ENCODE measurements at places on chromosomes 6 and 20.

GRCh38 chr6:72624557-72625160 lies 2.8 kb downstream of the KCNQ5 start:
- no peak for DNase-seq

DNA sequence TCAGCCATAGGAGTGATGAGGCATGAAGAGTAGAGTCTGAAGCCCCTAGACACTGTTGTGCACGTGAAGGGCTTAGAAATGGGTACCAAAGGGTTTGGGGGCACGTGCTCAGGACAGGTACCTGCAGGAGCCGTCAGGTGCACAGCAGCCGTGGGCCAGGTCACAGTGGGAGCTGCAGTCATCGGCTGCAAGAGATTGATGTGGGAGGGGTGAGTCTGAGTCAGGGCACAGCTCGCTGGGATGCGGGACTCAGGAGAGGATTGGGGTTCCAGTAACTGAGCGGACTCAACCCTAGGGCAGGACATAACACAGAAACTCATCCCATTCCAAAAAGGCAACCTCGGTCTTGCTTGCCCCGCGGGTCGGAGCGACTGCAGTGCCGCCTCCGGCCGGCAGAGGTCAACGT lies 1.1 kb downstream of the DLK2 start:
- DNase-seq = no peak

DNA sequence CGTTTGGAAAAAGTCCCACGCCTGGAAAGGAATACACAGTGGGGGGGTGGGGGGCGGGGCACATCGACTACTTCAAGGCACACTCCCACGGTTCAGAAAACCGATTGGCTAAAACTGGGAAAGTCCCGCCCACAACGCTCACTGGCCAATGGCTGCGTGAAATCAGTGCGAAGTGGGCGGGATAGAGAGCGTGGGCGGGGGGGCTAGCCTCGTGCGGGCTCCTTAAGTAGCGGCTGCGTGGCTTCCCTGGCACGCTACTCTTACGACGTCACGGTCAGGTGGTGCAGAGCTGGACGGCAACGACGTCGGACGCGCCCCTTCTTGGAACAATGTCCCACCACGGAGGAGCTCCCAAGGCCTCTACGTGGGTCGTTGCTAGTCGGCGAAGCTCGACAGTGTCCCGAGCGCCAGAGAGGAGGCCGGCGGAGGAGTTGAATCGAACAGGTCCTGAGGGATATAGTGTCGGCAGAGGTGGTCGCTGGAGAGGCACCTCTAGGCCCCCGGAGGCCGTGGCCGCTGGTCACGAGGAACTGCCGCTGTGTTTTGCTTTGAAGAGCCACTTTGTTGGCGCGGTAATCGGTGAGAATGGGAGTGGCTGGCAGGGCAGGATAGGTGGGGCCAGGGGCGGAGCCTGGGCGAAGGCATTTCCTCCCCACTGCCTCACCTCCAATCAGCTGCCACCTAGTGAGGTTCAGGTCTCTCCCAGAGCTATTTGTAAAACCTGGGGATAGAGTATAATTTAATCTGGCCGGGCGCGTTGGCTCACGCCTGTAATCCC lies at the start of gene DDX43:
Gene DDX43 (plus strand): TSS at position 252 of the 778 bp plus-strand sequence. CDS start 78 bp downstream, at position 330.
- no peak for DNase-seq

DNA sequence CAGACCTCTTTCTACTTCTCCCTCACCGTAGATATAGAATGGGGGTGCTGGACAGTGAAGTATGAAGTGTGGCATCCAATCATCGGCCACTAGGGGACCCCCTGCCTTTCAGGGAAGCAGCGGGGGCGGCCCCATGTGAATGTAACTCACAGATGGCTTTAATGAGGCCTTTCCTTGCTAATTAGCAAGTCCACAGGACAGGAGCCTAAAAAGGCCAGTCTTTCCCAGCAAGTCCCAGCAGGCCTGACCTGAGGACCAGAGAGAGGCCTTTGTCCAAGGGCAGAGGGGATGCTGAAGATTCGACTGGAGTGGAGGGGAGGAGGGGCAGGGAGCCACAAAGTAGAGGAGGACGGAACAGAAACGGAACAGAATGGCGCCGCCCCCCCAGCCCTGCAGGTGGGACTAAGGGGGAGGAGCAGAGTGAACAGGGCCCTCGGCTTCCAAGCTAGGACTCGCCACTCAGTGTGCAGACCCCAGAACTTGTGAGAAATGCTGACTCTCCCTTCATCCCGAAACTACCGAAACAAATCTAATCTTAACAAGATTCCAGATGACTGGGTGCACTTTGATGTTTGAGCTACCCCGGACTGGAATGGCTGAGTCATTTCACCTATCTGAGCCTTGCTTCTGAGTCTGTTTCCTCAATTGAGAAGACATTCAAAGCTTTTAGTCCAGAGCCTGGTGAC lies 5.8 kb downstream of the C6orf132 start:
- DNase-seq = no peak

- DNase-seq = no peak
Measured at GRCh38 chr6:41577356-41578216, 31.4 kb downstream of the FOXP4 start.

GRCh38 chr6:71220466-71220865 lies 68.1 kb upstream of the OGFRL1 start:
- DNase-seq = no peak

DNA sequence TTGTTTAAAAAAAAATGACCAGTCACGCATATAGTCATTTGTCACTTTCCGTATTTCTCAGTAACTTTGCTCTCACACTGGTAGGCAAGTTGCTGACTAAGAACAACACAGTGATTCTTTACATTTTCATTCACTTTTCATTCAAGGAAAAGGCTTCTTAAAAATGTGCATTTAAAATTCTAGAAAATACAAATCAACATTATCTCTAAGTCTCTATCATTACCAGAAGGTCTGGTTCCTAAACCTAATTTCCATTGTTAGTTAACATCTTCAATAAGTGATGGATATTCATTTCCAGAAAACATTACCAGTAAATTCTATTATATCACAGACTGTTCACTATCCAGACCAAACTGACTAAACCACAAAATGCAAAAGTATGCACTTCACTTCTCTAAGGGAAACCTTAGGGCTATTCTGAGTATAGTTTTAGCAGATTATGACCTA lies 115.3 kb downstream of the AHI1 start:
- DNase-seq = no peak

DNA sequence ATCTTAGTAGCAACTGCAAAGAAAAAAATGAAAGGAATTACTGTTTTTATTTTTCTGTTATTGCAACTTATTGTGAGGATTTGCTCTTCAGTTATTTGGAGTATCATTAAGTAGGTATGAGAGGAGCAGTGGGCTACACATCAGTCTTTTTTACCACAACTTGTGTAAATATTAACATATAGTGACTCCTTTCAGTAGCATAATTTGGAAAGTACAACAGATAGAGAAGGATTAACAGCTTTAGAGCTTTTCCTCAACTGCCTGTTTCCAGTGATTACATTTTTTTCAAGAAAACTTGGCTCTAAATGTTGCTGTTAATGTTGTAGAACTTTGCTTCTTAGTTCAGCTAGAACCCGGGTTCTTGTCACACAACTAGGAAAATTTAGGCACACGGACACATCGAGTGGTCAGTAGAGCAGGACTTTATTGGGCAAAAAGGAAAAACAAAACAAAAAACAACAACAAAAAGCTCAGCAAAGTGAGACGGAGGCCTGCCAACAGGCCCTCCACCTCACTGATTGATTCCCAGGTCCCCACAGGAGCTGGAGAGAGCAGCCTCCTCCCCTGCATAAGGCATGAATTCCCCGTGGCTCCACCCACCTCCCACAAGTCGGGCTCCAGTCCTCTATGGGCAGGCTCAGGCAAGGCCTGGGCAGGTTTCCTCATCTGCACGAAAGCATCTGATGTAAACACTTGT lies 75.1 kb downstream of the ADGRG6 start:
- DNase-seq = no peak

DNA sequence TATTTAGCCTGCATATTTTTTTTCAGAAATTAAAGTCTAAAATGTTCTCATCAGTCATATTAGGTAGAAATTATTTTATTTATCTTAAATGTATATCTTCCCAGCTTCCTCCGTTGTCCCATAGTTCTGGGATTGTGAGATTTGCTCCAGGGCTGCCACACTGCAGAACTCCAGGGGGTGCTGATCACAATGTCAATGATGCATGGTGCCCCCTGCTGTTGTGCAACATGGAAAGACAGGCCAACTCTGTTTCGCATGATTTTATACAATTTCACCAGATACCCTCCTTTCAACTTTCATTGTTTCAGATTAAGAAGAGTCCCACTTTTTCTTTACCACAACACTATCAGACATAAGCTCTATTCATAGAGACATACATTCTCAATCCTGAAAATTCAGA lies 35.9 kb downstream of the ID4 start:
- no peak for DNase-seq

GRCh38 chr6:155264693-155265320 lies 994 bp downstream of the CLDN20 start:
- no peak for DNase-seq

DNA sequence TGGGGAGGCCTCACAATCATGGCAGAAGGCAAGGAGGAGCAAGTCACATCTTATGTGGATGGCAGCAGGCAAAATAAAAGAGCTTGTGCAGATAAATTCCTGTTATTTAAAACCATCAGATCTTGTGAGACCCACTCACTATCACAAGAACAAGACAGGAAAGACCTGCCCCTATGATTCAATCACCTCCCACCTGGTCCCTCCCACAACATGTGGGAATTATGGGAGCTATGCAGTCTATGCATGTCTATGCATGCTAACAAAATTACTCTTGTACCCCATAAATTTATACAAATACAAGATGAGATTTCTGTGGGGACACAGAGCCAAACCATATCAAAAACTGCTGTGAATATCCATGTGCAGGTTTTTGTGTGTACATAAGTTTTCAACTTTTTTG lies 25.6 kb upstream of the SCP2D1 start:
- DNase-seq = no peak

DNA sequence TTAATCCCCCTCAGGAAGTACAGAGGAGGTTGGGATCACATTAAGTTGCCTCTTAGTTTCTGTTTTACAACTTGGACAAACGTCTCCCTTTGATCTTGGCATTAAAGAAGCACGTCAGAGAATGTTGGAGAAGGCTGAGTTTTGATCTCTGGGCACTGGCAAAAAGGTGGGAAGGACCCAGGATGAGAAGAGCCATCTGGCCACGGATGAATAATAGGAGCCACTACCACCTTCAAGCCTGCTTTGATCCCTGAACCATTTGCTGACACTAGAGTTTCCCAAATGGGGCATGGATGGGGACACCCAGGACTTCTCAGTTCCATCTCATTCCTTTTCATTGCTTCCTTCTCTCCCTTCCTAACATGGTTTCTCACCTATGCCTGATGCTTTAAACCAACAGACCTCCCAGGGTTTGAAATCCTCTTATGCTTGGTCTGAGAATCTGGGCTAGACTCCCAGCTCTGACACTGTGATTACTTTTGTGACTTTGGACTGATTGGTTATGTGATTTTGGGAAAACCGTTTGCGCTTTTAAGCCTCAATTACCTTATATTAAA lies 5.8 kb downstream of the TM9SF4 start:
- DNase-seq = no peak

- no peak for DNase-seq
Measured at GRCh38 chr6:133085471-133085870, 155.7 kb upstream of the EYA4 start.

- DNase-seq = no peak
Measured at GRCh38 chr20:53833333-53834061, 236.9 kb downstream of the BCAS1 start.

GRCh38 chr6:115947966-115948541 lies 112.6 kb downstream of the FRK start:
- no peak for DNase-seq

GRCh38 chr20:62235001-62235776 lies 3.1 kb upstream of the OSBPL2 start:
- no peak for DNase-seq

- DNase-seq = no peak
Measured at GRCh38 chr6:32176476-32177182, 745 bp upstream of the AGPAT1 start.

DNA sequence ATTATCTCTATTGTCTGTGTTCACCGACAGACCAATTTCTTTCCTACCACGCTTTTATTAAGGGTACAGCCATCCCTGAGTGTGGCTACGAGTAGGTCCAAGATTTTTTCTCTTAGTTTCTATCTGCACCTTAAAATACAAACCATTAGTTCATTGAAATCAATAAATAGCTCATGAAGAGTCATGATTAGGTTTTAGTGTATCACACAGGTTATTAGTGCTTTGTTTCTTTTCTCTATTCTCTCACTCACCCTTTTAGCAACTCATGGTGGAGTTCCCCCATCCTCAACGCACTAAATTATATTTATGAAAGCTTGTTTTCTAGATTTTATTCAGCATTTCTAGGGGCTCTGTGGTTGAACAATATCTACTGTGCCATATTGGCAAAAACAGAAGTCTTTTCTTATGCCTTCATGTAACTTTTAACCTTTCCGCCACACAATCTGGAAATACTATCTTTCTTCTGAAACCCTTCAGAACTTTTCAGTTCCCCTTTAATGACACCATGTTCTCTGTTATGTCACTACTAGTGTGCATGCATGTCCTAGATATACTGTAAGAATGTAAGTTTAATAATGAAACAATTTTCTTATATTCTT lies 128.2 kb upstream of the LAMA2 start:
- no peak for DNase-seq

DNA sequence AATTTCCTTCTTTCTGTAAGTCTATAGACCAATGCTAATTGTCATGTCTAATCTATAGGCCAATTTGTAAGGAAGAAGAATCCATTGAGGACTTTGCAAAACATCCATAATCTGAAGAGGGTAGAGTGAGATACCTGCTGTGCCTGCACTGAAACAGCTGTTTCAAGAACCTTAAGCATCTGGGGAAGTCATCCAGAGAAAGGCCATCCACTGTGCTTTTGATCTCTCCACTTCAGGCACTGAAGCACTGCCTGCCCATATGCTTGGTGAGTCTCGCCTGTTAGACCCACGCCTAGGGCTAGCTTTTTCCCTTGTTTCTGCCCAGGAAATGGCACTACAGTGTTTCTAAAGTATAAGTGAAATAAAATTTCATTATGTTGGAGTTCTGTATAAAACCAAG lies 921.8 kb upstream of the EPHA7 start:
- DNase-seq = no peak

GRCh38 chr20:37245216-37246150 lies 16.1 kb downstream of the GHRH start:
- DNase-seq = no peak

All from stimulated activated CD4-positive, alpha-beta T cell treated with anti-CD3 and anti-CD28 coated beads, Interleukin-15, amount 100 ng/mL, for 1 hour (primary cell).